ENCODE measurements at places on chromosomes 16 and 17.

GRCh38 chr16:81951564-81951963 lies 59.7 kb downstream of the SDR42E1 start:
- no peak for DNase-seq

GRCh38 chr16:87970186-87970585 lies 19.0 kb downstream of the BANP start:
- no peak for DNase-seq

DNA sequence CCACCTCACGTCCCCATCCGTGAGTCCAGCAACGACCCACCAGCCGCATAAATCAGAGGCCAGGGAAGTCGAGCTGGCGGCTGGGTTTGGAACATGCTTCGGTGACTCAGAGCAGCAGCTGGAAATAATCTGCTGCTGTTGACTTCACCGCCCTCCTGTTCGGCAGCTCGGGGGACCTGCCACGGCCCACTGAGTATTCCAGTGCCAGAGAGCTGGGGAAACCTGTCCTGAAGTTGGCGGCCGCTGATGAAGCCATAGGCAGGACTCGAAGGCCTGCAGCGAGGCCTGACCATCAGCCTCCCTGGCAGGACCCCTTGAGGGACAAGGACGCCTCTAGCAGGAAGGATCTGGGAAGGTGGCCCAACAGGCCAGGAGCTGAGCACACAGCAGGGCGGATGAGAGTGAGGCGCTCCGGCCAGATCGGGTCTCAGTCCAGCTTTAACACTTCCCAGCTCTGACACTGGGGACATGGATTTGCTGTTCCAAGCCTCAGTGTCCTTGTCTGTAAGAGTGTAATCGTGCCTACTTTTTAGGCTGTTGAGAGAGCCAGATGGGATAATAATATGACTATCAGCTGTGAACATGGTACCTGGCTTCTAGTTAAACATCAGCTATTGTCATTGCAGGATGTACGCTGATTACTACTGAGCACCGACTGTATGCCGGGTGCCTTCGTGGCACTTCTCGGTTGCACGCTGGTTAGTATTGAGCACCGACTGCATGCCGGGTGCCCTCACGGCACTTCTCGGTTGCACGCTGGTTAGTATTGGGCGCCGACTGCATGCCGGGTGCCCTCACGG lies 50.4 kb upstream of the CIBAR2 start:
- peak; percentile 74 for DNase-seq

- DNase-seq: no peak
Observed at GRCh38 chr16:8877894-8878522, 4.1 kb upstream of the LITAFD start.

- DNase-seq: no peak
Observed at GRCh38 chr17:22233382-22233781, 541.1 kb downstream of the KCNJ18 start.

DNA sequence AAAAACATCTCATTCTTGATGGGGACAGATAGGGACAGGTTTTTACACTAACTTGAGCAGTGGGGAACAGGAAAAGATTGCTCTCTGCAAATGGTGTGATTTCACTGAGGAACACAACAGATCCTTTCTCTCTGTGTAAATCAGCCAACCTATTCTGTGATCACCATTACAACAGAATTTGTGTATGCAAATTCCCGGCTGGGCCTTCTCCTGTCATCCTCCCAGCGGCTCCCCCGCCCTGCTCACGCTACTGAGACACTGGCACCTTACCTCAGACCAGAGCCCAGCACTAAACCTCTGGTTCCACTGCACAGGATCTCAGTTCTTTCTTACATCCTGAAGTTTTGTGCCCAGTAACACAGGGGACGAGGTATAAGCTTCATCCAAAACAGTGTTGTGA lies 97.0 kb upstream of the FA2H start:
- DNase-seq: no peak

GRCh38 chr17:7538891-7539545 lies 9.8 kb upstream of the TNFSF12 start:
- DNase-seq: no peak

- no peak for DNase-seq
Observed at GRCh38 chr17:21193031-21193430, 20.9 kb downstream of the TMEM11 start.

- DNase-seq: no peak
Observed at GRCh38 chr16:58614860-58615259, 14.8 kb downstream of the CNOT1 start.

GRCh38 chr17:60630352-60630751 lies 30.4 kb downstream of the PPM1D start:
- no peak for DNase-seq

- DNase-seq: no peak
Observed at GRCh38 chr17:58630883-58631522, 60.8 kb downstream of the TEX14 start.

DNA sequence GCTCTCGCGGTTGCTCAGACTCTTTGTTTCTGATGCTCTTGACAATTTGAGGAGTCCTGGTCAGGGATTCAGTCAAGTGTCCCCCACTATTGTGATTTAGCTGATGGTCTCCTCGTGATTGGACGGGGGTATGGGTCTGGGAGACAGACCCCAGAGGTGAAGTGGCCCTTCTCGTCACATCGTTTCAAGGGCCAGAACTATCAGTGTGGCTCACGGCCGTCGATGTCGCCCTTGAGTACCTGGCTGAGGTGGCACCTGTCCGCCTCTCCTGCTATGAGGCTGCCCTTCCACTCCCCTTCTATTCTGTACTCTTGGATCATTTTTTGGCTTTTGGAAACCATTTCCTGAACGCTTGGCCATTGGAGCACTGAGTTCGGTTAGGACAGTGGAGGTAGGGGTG lies 7.4 kb upstream of the MEAK7 start:
- no peak for DNase-seq

DNA sequence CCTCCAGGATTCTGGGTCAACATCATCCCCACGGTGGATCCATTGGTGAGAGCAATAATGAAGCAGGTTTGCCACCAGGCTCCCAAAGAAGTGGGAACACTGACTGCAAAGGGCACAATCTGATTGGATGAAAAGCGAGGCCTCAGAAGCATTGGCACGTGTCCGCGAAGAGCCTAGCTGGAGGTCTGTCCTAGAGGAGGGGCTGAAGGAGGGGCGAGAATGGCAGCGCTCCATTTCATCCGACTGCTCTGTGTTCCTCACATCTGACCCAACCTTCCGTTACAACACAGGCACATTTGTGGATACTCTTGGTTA lies 79.9 kb downstream of the MRC2 start:
- no peak for DNase-seq

GRCh38 chr16:25264597-25264996 lies 7.0 kb upstream of the ZKSCAN2 start:
- no peak for DNase-seq

GRCh38 chr16:68481636-68482035 lies 33.3 kb upstream of the SMPD3 start:
- DNase-seq: no peak

DNA sequence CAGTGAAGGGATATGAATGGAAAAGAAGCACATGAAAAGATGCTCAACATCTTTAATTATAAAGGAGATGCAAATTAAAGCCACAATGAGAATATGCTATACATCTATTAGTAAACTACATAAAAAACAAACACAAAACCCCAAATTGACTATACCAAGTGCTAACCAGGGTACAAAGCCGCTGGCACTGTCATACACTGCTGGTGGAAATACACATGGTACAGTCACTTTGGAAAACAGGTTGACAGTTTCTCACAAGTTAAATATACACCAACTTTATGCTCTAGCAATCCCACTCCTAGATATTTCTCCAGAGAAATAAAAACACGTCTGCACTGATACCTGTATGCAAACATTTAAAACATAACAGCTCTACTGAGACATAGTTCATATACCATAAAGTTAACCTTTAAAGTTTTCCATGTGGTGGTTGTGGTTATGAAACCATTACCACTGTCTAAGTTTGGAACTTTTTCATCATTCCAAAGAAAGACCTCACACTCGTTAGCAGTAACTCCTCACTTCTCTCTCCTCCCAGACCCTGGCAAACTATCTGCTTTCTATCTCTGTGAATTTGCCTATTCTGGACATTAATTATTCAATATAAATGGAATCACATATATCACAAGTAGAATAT lies 42.7 kb downstream of the ADGRG5 start:
- DNase-seq: no peak

DNA sequence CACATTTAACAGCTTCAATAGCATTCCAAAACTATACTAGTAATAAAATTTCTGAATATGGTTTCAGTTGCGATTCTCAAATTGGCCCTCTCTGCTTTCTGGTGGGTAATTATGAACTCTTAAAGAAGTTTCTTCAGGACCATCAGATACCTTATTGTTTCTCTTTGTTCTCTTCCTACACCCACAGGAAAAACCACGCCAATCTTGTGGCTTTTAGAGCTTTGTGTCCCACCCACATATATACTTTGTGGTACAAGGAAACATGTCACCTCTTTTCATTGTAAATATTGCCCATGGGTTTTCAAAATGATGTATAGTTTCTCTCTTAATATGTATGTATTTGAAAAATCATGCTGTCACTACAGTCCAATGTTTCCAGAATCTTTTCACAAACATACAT lies 12.1 kb downstream of the ABCA9 start:
- DNase-seq: no peak

- no peak for DNase-seq
Observed at GRCh38 chr17:54754560-54754959, 146.1 kb upstream of the TOM1L1 start.

DNA sequence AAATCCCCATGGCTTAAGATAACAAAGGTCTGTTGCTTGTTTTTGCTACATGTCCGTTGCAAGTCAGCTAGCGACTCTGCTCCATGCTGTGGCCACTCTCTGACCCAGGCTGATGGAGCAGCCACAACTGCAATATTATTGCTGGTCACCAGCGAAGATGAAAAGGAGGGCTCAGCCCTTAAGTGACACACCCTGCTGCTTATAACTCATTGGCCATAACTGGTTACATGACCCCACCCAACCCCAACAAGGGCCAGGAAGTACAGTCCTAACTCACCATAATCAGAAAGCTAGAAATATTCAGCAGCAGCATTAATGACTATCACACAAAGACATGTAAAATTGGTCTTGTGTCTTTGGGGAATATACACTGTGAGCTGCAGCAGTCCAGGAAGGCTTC lies 224.3 kb downstream of the SOX9 start:
- no peak for DNase-seq

- no peak for DNase-seq
Observed at GRCh38 chr16:19776147-19776546, 58.1 kb downstream of the IQCK start.

- no peak for DNase-seq
Observed at GRCh38 chr16:82653550-82654511, 27.1 kb downstream of the CDH13 start.

DNA sequence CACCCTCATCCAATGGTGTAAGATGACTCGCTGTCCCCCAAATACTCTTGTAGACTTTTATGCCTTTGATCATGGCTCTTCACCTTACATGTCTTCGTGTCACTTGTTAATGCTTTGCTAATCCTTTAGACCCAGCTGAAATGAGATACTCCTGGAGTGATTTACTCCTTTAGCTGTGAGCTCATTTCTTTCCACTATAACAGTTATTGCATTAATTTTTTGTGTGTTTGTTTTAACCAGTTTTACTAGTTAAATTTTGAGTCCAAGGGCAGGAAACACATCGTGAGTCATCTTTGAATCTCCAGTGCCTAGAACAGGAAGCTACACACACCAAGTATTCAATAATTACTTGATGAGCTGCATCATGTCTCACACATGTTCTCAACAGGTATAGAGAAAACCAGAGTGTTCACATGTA lies 6.5 kb upstream of the CTCF start:
- no peak for DNase-seq

GRCh38 chr17:73611630-73612029 lies 32.6 kb downstream of the SDK2 start:
- DNase-seq: no peak

DNA sequence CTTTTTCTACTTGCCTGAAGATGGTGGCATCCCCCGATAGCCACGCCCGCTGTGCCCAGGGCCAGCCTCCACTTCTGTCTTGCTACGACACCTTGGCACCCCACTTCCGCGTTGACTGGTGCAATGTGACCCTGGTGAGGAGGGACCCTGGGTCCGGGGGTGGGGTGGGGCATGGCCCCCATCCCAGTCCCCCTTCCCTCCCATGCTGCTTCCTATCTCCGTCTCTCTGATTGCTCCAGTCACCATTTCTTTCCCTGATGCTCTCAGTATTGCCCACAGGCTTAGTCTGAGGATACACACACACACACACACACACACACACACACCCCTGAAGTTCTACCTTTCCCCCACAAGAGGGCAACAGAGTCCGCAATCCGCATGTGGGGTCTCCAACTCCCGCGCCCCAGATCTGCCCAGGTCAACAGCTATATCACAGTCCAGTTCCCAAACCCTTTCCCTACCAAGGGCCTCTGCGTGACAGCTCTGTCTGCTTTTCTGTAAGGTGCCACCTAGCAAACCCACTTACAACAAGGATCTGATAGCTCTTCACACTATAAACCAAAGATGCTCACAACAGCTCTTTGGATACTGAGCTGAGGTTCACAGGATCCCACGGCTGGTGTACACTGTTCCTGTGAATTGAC lies 3.4 kb downstream of the SGCA start:
- peak; percentile 85 for DNase-seq

DNA sequence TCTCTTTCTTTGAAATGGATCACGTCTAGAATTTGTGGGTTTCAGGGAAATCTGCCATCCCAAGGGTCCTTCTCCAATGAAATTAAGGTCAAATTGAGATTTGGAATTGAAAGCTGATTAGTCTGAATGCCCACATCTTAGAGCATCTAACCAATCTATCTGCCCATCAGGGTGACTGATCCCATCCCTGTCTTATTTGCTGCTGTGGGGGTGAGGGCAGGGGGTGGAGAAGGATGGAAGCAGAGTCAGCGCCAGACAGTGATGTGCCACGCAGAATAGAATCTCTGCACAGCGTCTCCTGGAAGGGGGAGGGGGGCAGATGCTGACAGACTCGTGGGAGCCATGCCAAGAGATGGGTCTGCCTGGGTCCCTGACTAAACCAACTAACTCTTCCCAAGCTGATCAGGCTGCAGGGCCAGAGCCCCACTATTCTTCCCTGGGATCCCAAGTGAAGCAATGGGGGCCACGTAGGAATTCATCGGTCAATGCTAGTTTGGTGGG lies 32.1 kb downstream of the CDK5RAP3 start:
- no peak for DNase-seq

- no peak for DNase-seq
Observed at GRCh38 chr16:57637020-57637419, 8.6 kb downstream of the ADGRG1 start.

DNA sequence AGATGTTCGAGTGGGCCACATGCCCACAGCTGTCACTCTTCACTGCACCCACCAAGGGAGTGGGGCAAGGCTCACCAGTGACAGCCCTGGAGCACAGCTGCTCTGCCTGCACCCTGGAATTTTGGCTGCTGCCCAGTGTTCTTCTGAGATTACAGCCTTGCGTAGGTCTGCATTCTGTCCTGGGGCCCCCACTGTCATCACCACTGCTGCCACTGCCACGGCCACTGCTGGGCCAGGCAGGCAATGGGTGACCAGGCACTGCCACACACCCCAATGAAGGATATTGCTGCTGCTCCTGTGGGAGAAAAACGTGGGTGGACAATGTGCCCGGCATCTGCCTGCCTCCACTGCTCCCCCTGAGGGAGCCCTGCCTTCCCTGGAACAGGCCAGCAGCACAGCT lies 1717.0 kb downstream of the TP53TG3F start:
- DNase-seq: no peak
